ENCODE measurements at places on chromosomes 5 and 9.

- DNase-seq, result no peak
Observed at GRCh38 chr5:120228262-120229031, 235.7 kb upstream of the PRR16 start.

DNA sequence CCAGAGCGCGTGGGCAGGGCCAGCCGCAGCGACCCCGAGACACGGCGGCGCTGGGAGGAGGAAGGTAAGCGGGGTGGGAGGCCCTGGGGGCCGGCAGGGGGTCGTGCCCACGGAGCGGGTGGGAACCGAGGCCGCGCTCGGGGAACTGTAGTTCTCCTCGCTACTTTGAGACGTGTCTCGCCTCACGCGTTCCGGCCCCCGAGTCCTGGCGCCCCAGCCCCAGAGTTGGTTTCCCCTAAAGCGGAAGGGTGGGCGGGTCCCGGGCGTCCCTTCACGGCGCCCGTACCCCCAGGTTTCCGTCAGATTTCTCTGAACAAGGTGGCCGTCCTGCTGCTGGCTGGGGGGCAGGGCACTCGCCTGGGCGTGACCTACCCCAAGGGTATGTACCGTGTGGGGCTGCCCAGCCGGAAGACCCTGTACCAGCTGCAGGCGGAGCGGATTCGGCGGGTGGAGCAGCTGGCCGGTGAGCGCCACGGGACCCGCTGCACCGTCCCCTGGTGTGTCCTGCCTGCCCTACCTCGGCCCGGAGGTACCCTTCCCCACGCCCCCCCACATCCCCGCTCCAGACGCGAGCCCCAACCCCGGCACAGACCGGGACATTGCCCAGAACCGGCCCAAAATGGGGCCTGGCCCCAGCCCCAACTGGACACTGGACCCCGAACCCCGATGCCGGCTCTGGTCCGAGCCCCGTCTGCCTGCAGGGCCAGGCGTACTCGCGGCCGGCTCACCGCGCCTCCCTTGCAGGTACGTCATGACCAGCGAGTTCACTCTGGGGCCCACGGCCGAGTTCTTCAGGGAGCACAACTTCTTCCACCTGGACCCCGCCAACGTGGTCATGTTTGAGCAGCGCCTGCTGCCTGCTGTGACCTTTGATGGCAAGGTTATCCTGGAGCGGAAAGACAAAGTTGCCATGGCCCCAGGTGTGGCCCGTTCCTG, 709 bp downstream of the UAP1L1 start:
- DNase-seq, result no peak

- no peak for DNase-seq
Observed at GRCh38 chr9:19127871-19128500, 694 bp upstream of the PLIN2 start.

- DNase-seq, result no peak
Observed at GRCh38 chr5:154189256-154189818, 1.2 kb upstream of the GALNT10 start.

DNA sequence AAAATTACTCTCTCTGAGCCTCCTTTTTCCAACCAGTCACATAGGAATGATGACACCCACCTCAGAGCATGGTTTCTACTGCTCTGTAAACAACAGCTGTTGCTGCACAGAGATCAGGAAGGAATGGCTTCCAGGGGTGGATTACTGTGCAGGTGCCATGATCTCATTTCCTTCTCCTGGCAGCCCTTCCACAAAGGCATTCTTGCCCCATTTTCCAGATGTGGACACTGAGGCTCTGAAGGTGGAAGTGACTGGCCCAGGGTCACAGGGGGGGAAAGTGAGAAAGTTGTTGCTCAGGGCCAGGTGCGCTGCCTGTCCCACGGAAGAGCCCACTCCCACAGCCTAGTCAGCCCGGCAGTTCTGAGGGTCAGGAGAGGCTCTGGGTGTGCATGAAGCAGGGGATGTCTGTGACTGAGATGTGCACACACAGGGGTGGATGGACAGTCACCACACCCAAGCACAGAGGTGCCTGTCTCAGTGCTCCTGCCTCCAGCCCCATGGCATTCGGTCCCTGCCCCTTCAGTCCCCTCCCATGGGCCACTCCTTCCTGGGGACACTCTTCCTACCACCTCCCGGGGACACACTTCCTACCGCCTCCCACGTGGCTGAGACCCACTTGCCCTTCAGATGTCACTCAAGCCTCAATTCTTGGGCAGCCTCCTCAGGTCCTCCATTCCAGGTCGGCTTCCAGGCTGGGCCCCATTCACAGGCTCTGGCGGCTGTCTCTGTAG, 17.0 kb downstream of the FGFR4 start:
- no peak for DNase-seq

DNA sequence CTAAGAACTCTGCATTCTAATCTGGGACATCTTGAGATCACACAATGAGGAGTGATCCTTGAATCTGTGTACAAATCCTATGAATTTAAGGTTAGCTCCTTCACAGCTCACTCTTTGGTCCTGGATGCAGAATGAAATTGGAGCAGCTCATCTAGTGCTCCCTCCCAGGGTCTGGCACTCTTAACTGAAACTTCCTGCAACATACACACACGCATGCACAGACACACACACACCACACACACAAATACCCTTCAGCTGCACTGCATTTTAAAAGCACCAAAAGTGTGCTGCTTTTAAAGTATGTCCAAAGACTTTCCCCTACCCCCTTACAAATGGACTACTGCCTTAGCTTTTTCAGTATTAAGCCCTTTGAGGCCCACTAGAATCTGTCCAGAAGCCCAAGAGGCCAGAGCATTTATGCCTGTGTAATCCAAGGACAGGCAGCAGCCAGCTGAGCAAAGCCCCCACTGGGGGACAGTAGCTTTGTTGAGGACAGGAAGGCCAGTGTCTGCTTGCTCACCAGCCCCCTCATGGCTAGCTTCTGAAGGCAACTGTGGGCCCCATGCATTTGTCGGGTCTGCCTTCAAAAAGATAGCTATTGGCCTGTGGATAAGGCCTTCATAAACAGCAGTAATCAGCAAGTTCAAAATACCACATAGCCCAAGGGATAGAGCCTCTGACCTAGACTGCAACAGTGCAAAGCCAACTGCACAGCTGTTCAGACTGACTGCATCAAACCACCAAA, 43.6 kb downstream of the CDO1 start:
- no peak for DNase-seq

DNA sequence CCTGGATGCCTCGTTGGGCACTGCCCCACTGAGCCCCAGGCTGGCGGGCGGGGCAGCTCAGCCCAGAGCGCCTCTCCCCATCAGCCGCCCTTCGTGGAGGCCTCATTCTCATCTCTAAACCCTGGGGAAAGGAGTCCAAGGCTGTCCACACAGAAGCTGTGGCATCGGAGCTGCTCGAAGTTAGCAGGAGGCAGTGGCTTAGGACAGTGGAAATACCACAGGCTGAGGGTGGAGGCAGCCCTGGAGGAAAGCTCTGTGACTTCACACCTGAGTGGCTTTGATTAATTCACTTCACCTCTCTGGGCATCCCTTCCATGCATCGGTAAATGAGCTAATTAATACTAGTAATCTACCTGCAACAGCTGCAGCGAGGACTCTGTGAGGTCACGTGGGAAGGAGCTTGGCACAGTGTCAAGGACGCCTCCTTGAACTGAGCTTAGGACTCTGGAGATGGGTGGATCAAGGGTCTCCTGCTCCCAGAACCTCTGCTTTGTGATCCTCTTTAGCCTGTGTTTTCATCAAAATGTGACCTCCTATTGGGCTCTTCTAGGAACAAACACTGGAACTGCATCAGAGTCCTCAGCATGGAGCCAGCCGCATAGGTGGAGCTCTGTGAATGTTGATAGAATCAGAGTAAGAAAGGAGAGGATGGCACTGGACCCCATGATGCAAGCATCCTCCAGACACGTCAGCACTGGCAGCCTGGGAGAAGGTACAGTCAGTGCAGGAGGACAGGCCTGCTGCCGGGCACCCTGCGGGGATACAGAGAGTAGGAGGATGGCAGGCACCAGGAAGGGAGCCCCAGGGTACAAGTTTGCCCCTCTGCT, 842 bp upstream of the ANGPTL2 start:
- no peak for DNase-seq

DNA sequence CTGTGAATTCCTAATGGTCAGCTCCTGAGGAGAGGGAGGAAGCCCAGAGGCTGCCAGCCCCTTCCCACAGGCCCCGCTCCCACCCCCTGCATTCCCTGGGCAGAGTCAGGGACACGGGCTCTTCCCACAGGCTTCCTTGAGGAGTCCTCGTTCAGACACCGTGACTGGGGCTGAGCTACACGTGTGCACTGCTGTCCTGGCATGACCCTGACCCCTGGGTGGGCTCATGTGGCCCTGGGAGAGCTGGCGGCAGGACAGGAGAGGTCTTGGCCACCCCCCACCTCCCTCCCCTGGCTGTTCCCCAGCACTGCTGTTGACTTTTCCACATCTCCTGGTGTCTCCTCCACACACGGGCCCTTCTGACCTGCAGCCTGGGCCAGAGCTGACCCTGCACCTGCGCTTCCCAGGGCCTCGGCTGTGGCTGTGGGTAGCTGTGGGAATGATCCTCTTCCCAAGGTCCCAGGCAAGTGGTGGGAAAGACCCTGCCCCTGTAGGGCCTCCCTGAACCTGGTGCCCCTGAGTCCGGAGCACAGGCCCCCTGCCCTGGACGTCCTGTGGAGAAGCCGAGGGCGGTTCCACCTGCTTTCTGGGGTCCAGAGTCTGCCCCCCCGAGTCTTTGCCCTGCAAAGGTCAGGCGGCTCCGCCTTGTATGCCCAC, 56.5 kb upstream of the NKD2 start:
- no peak for DNase-seq

GRCh38 chr9:114923918-114924317, 6.5 kb downstream of the TNFSF8 start:
- no peak for DNase-seq

DNA sequence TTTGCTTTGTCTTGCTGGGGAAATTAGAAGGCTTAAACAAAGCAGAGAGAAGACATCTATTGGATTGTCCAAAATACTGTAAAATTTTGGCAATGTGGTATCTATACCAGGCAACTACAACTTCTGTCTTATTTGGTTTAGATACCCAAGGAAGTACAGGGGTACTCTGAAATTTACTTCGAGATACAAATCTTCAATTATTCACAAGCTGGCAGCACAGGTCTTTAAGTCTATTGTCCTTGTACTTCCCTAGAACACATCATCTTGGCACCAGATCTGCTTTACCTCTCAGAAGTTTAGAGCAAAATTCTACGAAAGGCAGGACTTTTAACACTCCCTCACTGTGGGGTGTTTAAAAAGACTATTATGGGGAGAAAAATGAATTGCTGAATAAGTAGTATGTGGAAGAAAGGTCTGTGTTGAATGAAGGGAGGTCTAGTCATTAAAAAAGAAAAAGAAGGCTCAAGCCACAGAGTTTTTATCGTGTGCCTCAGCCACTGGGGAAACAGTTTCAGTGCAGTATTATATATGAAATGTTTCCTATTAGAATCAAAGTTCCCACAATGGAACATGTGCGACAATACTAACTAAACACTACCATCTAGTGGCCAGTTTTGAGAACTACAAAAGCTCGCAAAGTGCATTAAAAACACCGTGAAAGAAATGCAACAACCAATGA, 93.7 kb downstream of the PDE4D start:
- no peak for DNase-seq

- no peak for DNase-seq
Observed at GRCh38 chr5:57895766-57896165, 413.2 kb upstream of the ACTBL2 start.

DNA sequence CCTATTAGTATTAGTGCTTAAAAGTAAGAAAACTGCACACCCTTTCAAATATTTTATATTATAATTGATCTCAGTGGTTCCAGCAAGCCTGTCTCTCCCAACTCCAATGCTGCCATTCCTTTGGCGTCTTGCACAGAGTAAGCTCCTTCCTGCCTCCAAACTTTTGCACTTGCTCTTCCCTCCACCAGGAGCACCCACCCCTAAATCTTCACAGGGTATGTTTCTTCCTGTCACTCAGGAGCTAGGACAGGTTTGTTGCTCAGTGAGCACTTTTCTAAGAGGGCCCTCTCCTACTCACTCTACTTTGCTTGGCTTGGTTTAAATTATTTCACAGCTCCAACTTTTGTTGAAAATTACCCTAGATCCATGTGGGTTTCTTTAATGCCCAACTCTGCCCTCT, 189.1 kb upstream of the ADRA1B start:
- DNase-seq, result no peak

DNA sequence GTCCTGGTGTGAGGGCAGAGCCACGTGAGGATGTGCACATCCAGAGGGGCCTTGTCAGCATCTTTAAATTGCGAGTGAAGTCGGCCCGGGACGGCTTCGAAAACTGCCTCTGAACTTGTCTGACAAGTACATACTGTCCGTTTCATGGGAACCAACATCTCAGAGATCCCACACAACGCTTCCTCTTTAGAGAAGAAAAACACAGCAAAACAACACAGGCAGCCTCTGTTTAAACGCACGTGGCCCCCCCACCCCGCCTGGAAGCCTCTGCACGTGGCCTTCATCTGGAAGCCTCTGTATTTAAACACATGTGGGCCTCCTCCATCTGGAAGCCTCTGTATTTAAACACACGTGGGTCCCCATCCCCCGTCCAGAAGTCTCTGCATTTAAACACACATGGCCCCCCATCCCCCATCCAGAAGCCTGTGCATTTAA, 29.2 kb downstream of the CEP72 start:
- no peak for DNase-seq

DNA sequence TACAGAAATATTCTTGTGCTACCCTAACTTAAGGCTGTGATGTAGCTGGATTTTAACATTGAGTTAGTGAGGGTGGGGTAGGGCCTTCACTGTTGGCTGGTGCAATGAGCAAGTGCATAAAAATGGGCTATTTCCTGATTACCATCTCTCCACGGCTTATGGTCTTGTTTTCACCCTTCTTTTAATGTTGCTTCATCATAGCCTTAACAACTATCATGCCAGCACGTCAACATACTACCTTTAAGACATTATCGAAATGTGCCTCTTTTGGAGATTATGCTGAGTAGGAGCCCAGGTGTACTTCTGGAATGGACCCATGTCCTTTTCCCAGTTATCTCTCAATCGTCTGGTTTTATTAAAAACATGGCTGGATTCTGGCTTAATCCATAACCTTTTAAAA, 350.9 kb upstream of the ACTBL2 start:
- DNase-seq, result no peak
